ENCODE measurements at places on chromosomes 16 and 17.

DNA sequence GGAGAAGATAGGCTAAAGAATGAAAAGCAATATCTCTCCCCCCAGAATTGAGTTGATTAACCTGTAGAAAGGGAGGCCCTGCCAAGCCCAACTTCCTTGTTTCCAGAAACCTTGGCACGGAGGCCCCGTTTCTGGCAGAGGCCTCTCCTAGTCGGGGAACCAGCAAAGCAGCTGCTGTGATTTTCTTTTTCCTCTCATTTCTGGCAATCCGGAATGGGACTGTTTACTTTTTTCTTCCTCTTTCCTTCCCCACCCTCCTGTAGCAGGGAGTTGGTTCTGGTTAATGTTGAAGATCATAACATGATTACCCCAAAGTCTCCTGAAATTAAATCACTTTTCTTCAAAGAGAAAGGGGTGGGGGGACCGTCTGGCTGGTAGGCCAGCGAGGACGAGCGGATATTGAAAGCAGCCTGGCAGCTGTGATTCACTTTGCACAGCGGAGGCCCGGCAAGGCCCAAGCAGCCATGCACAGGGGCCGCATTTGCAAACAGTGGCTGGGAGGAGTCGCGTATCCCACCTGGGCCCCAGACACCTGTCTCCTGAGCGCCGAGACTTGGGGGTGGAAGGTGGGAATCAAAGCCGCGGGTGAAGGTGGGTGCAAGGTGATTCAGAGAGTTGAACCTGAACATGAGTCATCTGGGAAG, 51.5 kb downstream of the NTN1 start:
- no peak for DNase-seq

DNA sequence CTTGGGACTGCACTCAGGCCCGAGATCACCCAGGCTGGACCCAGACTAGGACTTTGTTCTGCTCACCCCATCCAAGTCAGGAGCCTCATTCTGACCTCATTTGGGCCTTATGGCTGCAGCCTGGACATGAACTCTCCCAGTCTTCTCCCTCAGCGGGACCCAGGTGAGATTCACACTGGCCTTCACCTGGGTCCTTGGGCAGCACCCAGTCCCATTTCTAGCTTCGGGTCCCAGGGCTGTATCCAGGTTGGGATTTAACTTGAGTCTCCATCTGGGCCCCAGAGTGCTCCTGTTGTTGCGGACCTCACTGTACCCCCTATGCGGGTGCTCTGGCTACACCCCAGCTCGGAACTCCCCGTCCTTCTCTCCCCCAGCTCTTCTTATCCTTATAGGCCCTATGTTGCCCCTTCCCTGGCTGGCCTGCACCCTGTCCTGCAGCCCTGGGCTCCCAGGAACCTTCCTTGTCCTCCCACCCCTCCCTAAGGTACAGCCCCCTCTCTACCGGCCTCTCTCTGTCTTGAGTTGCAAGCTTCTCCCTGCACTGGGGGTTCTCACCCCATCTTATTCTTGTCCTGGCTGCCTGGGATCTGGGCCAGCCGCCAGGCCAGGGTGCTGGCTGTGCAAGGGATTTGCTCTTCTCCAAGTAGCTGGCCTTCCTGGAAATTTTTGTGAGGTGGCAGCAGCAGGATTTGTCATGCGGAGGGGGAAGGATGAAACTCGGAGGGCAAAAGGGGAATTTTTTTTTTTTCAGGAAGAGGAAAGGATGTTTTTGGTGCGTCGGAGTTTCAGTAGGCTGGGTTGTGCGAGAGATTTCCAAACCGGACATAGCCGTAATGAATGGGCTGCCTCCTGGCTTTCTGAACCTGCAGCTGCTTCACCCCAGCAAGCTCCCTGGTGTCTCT, 904 bp downstream of the MAP2K3 start:
- DNase-seq, result no peak

DNA sequence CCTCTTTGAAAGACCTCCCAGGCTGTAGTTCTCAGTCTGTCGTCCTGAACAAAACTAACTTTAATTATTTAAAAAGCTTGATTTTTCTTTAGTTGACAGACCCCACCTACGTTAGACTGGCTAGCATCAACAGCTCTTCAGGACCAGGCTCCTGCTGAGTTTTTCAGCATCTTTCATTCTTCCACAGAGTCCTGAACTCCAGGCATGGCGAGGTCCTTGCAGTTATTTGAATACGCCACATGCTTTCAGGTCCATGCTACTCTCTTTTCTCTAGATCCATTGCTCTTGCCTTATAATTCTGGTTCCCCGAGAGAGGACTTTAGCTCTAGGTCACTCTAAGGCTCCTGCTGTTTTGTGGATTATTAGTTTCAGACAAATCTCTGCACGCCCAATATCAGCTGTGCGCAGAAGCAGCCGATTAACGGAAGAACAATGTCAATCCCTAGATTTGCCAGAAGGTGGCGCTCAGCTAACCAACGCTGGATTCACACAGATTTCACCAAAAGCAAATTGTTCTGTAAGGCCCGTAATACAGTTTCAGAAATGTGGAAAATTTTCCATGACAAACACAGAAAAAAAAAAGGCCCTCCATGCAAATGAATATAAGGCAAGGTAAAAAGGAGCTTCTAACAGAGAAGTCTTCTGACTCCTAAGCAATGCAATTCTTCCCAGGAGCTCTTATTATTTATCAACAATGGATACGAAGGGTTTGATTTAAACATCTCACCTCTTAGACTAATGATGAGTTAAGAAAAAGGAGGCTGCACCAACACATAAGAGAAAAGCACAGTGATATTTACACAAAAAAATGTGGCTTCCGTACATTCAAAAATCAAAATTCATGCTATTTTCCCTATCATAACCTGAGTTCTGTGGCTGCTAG, 33.5 kb upstream of the BCO1 start:
- no peak for DNase-seq

- DNase-seq, result no peak
Observed at GRCh38 chr17:70622368-70623260, 453.3 kb downstream of the KCNJ2 start.

- no peak for DNase-seq
Observed at GRCh38 chr17:81859906-81860755, at the start of gene P4HB. P4HB (minus strand) TSS chr17:81860535; CDS start chr17:81860471, 64 bp downstream.

DNA sequence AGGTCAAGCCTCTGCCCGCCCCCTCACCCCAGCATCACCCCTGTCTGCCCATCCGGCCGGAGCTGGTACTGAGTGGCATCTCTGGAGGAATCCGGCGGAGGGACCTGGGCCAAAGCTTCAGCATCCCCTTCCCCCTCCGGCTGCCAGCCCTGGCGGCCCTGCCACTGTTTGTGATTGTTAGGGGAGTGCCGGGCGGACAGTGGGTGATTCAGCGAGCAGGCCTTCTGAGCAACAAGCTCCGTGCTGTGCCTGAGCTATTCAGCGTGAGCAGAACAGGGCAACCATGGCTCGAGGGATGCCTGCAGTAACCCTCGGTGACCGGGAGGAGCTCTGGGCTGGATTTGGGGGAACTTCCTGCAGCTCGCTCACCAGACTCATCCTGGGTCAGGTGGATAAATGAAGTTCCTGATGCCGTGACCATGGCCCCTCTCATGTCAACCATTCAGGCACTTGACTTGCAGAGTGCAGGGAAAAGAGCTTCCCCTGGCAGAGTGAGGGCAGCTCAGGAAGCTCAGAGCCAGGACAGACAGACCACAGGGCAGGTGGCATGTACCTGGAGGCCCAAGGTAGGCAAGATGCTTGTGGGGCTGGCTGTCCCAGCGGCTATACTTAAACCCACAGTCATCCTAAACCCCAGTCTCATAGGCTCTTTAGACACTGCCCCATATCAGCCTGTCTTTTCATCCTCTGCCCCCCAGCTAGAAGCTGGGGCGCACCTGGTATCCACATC, 24.3 kb upstream of the MLKL start:
- no peak for DNase-seq

DNA sequence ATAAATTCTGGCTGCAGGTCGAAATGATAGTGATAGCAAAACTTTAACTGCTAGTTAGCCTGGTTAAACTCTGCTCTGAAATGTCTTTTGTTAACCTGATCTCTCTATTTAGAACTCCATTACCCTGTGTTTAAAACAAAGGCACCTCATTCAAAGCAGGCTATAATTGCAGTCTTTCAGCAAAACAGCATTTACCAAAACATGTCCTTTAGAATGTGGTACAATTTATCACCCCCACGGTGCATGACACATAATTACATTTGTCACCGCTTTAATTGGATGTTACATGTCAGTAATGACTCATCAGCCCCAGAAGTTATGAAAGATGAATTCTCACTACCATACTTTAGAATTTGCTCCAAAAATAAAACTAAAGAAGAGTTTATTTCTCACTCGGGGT, 295.4 kb downstream of the TOX3 start:
- DNase-seq, result no peak

GRCh38 chr16:1909561-1910231, 8.5 kb downstream of the HS3ST6 start:
- no peak for DNase-seq
